ENCODE measurements at places on chromosomes 6 and 20. TPM values are rescaled to one million over a fixed set of nuclear protein-coding genes. Genes with fewer than 3 reads are reported as not detected.

DNA sequence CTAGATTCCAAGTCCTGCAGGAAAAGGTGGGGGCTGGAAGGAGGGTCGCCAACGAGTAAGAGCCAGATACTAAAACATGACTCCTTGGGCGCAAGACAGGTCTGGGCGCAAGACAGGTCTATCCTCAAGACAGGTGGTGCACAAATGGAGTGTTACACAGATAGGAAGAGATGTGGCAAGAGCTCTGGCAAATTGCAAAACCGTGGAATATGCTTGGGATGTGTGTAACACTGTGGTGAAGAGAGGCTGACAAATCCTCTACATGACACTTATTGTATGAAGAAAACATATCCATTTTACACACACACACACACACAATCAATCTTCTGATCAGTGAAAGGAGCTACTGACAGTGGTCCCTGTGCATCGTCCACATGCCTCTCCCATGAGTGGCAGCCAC lies 77.6 kb downstream of the TBC1D7 start:
- no peak for DNase-seq

GRCh38 chr6:100353276-100354015 lies 111.3 kb downstream of the SIM1 start:
- no peak for DNase-seq

DNA sequence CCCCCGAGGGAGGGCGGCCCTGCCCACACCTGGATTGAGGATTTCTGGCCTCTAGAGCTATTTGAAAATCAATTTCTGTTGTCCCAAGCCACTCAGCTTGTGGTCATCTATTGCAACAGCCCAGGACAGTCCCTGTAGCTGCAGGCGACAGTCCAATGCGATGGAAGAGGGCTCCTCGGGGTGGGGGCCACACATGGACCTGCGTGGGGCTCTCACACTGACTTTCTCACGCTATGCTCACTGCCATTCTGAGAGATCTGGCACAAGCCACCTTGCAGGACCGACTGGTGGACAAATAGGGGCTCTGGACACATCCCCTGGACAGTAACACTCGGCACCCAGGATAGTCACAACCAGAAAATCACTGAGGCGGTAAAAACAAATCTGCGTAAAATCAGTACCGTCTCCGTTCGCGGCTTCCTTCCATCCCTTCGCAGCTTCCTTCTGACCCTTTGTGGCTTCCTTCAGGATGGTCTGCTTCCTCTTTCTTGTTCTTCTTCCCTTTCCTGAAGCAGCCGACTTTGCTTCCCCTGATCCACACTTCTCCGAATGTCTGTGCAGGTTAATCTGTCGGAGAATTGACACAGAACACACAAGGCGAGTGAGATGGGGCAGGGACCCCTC lies 21.8 kb downstream of the CTCFL start:
- DNase-seq: no peak

- DNase-seq: peak; percentile 89
Observed at GRCh38 chr6:33312361-33313104, 1.3 kb downstream of the TAPBP start.

GRCh38 chr6:137795501-137795900 lies 71.6 kb upstream of the TNFAIP3 start:
- DNase-seq: no peak

- DNase-seq: no peak
Observed at GRCh38 chr6:5412663-5413062, 151.3 kb downstream of the FARS2 start.

DNA sequence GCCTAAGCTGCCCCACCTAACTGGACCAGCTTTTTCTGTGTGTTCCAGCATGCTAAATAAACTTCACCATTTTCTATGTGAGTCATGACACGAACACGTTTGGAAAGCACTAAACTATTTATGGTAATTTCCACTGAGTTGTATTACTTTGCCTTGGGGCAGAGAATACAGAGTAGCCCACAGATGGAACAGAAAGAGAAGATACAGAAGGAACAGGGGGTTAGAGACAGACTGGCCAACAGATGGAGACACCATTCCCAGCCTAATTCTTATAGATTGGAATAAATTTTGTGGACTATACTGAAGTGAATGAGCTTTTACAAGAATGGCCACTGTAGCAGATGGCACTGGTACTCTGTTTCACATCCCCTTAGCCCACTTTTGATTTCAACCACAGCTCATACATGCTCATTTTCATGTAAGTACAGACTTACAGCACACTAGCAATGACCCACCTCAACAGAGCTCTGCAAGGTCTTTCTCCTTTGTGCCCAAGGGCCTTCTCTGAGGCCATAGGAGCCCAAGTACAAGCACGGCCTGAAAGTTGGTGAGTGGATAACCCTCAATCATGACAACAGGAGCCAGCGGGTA lies 13.1 kb upstream of the NT5DC1 start:
- no peak for DNase-seq

DNA sequence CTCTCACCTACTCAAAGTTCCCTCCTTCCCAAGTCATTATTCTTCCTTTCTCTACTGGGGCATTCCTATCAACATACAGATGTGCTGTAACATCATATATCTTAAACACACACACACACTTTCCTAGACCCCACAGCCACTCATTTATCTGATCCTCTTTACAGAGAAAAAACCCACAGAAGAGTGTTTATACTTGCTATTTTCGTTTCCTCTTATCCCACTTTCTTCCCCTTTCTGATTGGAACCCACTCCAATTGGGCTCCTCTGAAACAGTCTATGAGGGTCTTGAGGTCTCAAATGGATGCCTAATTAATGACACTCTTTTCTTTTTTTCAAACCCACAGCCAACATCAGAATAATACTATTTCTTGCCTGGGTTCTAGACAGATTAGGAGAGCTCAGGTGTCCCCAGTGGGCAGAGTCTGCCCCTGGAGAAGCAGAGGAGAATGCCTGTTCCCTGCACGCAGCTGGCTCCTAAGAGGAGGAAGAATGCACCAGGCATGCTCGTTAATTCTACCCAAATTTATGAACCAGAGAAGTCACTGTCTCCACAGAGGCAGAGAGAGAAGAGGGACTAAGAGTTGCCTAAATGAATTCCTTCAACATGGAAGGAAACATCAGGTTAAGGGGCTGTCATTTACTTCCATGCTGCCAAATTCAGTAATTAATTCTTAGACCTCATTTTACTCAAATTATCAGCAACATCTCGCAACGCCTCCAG lies 65.9 kb downstream of the CRYBG1 start:
- no peak for DNase-seq

- DNase-seq: no peak
Observed at GRCh38 chr6:108242721-108243120, 18.1 kb downstream of the SNX3 start.

DNA sequence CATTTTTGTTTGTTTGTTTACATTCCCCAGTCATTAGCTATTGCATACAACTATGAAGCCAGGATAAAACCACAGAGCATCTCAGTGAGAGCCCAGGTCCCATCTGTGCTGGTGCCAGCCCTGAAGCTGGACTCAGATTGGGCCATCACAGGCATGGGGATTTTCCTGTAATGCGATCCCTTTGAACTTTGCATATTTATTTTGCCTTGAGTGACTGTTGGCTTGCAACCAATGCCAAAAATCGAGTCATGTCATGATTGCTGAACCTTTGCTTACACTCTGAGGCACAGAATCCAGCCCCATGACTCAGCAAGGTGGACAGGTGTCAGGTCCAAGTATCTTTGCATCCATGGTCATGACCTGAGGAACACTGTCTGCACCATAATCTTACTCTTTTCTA lies 46.2 kb upstream of the GGTLC1 start:
- DNase-seq: no peak

DNA sequence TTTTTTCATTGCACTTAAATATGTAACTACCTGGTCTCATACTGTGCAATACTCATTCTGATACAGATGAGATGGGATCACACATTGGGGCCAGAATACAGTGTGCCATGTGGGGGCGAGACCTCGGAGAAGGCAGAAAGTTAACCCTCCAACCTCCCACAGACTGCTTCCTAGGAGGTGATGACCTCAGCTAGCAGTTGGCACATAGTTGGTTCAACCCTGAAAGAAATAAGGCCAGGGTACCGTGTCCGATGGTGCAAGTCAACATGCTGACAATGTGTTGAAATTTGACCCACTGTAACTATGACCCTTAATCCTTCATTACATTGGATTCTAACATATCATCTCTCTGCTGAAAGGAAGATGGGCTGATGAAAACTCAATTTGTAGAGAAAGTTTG lies 61.9 kb downstream of the GJA10 start:
- DNase-seq: no peak

GRCh38 chr6:133995296-133995695 lies 42.3 kb downstream of the TBPL1 start:
- no peak for DNase-seq

GRCh38 chr20:32141465-32141980 lies 32.0 kb downstream of the TM9SF4 start:
- DNase-seq: no peak

DNA sequence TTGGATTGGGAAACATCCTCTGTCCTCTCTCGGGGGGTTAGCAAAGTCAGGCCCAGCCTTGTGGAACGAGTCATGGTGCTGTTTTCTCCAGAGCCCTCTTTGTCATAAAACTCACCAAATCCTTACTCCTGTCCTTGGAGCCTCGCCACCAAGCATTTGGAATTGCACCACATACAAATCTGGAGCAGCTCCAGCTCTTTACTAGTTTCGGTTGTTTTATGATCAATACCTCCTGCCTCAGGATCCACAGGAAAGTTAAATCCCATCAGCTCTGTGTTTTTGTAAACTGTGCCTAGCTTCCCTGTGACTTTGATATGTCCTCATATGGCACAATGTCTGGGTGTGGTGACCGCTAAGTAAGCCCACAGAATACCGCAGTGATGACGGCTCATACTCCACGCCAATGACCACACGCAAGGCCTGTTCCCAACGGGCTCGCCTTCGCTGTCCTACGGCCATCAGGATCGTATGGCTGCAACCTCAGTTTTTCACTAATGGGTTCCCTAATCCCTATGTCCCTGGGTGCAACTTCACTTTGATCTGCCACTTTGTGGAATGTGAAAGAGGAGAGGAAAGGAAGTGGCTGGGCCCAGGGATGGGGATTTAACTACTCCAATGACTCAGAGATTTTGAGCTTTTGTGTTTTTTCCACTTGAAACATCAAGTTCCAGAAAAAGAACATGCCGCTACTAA lies 111.3 kb upstream of the FOXQ1 start:
- DNase-seq: no peak

DNA sequence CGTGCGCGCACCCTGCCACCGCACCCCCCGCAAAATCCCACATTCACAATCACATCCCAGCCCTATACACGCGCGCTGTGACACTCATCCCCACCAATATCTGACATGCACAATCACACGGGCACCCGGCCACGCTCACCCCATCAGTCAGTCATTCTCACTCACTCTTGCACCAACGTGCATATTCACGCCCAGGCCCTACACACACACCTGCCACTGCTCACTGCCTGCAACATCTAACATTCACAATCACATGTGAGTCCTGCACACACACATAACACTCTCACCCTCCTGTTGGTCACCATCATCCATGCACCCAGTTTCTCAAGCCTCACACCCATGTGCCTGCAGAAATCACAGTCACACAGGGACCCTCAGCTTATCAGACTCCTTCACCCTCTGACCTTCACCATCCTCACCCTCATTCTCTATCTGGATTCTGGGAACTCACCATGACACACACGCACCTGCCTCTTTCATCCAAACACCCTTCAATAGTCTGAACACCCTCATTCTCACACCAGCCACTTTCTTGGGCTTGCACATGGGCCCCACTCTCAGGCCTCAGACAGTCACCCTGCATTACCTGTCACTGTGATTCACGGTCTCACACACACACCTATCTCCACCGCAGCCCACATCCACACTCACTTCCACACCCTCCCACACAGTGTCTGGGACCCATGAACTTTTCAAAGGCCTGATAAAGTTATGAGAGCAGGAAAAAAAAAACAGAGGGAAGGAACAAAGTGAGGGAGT lies 748 bp upstream of the ATP9A start:
- DNase-seq: no peak

DNA sequence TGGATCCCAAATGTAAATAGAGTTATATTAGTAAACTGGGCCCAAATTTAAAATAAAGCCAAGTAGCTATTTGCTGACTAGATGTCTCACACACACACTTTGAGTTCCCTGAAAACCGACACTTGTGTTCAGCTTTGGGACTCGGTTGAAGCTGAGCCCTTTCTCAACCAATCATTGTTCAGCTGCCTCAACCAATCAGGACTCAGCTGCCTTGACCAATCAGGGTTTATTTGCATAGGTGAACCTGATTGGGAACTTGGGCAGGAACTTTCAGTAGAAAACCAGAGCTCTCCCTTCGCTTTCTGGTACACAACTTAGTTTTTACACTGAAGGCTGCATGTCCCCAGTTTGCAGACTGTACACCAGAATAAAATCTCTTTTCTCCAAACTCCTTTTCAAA lies 301.7 kb downstream of the FOXA2 start:
- no peak for DNase-seq

DNA sequence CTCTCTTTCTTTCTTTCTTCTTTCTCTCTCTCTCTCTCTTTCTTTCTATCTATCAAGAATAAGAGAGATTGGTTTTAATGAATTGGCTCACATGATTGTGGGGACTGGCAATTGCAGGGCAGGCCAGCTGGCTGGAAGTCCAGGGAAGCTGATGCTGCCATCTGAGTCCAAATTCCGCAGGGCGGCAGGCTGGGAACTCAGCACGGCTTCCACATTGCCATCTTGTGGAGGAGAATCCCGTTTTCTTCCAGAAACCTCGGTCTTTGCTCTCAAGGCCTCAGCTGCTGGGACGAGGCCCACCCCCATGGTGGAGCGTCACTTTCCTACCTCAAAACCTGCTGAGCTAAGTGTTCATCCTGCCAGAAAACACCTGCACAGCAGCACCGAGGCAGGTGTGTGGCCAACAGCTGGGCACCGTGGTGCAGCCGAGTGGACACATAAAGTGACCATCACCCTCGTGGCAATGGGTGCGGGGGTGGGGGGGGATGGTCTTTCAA lies 58.8 kb upstream of the SLCO4A1 start:
- no peak for DNase-seq

DNA sequence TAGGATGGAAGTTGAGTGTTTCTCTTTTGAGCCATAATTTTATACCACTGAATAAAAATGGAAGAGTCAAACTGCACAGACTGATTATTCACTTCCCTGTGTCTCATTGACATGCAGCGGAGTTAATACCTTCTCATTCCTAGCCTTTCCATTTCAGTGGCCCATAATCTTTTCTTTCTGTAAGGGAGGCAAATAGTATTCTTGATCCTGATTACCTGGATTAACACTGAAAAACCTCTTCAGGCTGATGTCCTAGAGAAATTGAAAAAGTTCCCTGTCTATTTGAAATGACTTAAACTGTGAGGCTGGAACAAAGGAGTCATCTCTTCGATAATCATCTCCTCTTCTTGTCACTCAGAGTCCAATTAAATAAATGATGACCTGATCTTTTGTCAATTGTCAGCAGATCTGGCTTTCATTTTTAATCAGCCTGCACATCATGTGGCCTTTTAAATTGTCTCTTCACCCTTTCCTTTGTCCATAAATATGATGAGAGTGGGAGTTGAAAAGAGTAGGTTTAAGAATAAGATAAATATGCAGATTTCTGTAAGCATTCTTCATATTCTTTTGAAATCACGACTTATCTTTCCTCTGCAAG lies 713.0 kb downstream of the EPM2A start:
- no peak for DNase-seq

The TRIM15 gene
- total RNA-seq: 52.0 TPM

The MAFB gene
- total RNA-seq: 12.2 TPM

The EFHC1 gene
- 17.1 TPM for total RNA-seq

The EEF1E1 gene
- 14.9 TPM for total RNA-seq

The MCHR2 gene
- not detected for total RNA-seq

The C4B gene
- 87.5 TPM for total RNA-seq
